ENCODE measurements at places on chromosomes 1 and 21.

- DNase-seq = no peak
Observed at GRCh38 chr21:26732432-26733221, 112.6 kb downstream of the ADAMTS1 start.

GRCh38 chr1:11328444-11328843 is 55.4 kb downstream of the UBIAD1 start:
- DNase-seq = no peak

DNA sequence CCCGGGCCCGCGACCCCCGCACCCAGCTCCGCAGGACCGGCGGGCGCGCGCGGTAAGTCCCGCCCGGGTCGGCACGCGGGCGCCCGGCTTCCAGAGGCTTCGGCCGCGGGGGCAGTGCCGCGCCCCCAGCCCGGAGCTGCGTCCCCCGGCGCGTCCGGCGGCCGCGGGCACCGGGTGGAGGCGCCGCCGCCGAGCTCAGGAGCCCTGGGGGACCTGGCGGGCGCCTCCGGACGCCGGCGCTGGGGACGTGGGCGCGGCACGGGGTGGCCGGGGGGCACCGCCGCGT is 227 bp downstream of the NBL1 start:
- DNase-seq = no peak

GRCh38 chr1:228362141-228362883 is 44.3 kb downstream of the TRIM11 start:
- no peak for DNase-seq

- DNase-seq = no peak
Observed at GRCh38 chr1:46244656-46245371, 2.7 kb upstream of the RAD54L start.

DNA sequence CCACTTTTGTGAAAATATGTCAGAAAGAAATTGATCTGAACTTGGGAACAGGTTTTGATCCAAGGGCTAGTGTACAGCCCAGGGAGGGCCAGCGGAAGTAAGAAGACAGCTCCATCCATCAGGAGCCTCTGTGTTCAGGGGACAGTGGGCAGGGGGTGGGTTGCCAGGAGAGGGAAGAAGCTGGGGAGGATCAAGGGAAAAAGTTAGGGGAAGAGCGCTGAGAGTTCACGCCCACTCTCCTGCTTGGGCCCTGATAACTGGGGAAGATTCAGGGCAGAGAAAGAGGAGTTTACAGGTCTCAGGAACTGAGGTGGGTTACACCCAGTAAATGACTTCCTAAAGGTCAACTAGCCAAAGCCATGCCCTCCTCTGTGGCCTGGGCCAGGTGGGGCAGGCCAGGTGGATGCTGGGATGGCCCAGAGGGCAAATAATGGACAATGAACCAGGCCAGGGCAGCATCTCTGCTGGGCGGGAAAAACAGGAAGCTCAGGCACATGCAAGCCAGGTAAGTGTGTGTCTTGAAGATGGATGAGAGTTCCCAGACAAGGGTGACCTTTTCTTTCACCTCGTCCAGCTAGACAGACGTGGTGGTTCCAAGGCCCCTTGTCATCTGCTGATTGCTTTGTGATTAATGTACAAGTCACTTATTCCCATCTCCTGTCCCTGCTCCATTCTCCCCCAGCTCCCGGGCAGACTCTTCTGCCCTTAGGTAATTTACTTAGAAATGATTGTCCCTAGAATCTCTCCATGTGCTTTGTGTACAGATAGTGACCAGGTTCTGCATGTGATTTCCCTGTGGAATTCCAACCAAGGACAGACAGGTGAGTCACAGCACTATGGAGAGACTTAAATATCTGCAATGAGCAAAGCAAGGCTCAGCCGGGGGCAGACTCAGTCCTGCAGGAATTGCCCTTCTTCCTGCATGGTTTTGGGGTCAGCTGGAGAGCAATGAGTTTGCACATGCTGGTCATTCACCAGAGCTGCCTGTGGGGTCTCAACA is 57.0 kb downstream of the MDM4 start:
- no peak for DNase-seq

DNA sequence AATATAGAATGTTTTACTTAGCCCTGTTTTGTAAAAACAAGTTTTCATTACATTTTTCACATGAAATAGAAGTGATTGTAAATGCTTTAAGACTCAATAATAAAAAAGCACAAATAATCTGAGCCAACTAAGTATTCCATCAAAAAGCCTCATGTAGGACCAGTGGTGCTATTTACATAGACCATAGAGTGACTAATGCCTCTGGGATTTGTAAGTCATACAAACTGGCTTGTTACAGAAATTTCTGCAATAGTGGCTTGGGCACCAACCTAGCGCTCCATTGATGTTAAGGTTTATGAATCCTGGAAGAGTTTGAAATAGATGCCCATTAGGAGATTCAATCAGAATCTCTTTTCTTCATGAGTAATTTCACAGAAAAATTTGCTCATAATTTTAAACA is 31.9 kb downstream of the ZMYM1 start:
- no peak for DNase-seq

- no peak for DNase-seq
Observed at GRCh38 chr21:25508364-25508763, 98.9 kb downstream of the MRPL39 start.

DNA sequence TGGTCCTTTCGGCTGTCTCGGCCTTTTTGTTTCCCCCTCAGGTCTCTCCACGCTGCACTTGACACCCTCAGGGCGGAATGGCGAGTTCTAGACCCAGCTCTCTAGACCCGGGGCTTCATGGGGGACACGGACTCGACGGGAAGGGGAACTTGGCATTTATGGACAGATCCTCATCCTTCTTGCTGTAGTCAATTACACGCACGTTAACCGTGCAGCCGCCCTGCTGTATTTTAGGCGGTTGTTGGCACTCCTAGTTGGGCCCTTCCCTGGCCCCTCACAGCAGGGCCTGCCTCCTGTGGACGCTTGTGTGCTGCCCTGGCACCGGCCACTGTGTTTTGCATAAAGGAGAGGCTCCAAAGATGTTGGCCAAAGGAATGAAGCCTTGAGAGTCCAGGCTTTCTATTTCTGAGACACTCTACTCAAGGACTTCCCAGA is 558 bp upstream of the BTG3 start:
- DNase-seq = no peak
